ENCODE measurements at places on chromosomes 6 and 20.

GRCh38 chr6:28758046-28758817 lies 165.6 kb downstream of the TRIM27 start:
- peak; percentile 86 for DNase-seq

GRCh38 chr6:51301962-51302361 lies 483.3 kb downstream of the TFAP2B start:
- DNase-seq = no peak

DNA sequence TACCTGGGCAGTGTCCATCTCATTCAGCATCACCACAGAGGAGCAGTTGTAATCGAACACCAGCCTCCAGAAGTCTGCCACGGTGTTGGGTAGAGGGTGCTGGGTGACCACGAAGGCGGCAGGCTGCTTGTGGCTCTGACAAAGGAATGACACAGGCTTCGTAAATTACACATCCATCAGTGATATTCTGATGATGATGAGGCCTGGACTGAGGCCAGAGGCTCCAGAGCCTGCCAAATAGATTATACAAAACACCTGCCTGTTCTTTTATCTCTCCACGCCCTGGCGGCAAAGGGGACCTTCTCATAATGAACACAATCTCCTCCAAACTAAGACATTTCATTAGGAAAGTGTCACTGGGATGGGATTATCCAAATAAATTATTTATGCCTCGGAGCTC lies 480.2 kb upstream of the CHD6 start:
- DNase-seq = no peak

GRCh38 chr6:150713931-150714330 lies 114.2 kb downstream of the PLEKHG1 start:
- DNase-seq = no peak

- DNase-seq = no peak
Observed at GRCh38 chr6:127496471-127496870, 22.7 kb downstream of the MTCL3 start.

GRCh38 chr6:32047084-32047478 lies 8.9 kb downstream of the CYP21A2 start:
- DNase-seq = no peak

- DNase-seq = no peak
Observed at GRCh38 chr6:1524040-1524480, 85.7 kb upstream of the FOXC1 start.

GRCh38 chr6:33697845-33698244 lies 13.7 kb downstream of the UQCC2 start:
- DNase-seq = no peak

- no peak for DNase-seq
Observed at GRCh38 chr6:18562726-18563125, 175.6 kb downstream of the RNF144B start.

DNA sequence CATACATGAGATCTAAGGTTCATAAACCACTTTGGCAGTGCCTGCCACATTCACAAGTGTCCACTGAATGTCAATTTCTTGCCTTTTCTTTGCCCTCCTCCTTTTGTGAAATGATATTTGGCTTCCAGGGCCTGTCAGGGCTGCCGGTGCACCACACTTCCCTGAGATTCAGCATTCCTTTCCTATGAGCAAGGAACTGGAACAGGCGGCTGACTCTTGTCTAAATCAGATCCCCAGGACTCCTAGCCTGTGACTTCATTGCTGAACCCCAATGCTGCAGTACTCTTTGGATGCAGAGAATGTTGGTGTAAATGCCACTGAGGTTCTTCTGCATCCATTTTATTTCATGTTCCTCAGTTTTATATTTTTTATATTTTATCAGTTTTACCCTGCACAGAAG lies 172.2 kb downstream of the ARID1B start:
- DNase-seq = peak; percentile 28

DNA sequence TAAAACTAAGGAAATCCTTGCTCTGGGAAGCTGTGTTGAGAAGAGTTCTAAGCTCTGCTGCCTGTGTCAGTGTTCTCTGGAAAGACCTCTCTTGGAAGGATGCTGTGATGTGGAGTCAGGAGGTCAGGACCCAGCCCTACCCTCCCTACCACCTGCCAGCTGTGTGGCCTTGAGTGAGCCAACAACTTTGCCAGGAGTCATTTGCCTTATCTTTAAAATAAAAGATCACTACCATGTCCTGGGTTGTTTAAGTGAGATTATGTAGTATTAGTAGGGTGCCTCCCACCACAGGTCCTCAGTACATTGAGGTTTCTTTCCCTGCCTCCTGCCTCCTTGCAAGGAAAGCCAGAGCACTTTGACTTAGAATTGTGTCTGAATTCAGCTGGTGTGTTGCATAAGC lies 64.9 kb downstream of the FOXO3 start:
- DNase-seq = no peak

DNA sequence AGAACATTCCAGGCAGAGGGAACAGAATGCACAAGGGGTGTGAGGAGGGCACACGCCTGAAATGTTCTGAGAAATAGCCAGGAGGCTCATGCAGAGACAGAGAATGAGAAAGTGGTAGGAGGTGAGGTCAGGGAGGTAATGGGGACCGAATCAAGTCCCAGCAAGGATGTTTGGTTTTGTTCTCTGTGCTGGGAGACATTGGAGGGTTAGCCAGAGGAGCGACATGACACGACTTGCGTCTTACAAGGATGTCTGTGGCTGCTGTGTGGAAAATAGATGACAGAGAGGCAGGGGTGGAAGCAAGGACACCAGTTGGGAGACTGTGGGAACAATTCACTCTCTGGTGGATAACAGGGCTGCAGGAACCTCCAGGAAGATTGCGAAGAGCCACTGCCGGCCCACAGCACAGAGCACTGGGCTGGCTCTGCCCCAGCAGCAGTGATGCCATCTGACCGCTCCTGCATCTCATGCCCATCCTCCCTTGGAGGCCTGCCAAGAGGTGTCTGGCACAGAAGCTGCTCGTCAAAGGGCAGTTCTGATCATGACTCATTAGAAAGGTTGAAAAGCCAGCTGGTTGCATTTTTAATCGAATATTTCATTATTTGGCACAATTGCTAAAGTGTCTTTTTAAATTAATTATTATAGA lies 57.7 kb upstream of the CD83 start:
- peak; percentile 48 for DNase-seq

- DNase-seq = no peak
Observed at GRCh38 chr6:110105296-110105695, 74.2 kb downstream of the WASF1 start.

Measured in H4 (cell line).